CD8-positive, alpha-beta memory T cell (primary cell): ENCODE measurements at places on chromosomes 6 and 20.

DNA sequence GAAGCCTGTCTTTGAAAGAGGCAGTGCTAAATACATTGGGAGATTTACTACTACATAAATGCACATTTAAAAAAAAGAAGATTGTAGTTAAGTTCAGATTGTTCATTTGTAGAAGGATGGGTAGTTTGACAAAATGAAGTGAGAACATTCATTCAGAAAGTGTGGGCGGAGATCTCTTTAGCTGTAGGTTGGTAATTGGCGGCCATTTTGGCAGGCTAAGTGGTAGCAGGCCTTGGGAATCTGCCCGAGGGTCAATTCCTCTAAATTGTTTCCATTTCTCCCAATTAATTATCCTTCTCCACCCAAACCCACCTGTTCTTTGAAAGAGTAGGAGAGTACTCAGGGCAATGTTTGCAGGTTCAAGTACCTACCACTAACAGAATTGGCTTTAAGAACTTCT lies 17.9 kb downstream of the SOX4 start:
- DNase-seq, result no peak

- DNase-seq, result no peak
These were observed 36.0 kb upstream of the IRF4 start for GRCh38 chr6:355373-356208.

- no peak for DNase-seq
These were observed 53.5 kb upstream of the NELFCD start for GRCh38 chr20:58927490-58928061.

DNA sequence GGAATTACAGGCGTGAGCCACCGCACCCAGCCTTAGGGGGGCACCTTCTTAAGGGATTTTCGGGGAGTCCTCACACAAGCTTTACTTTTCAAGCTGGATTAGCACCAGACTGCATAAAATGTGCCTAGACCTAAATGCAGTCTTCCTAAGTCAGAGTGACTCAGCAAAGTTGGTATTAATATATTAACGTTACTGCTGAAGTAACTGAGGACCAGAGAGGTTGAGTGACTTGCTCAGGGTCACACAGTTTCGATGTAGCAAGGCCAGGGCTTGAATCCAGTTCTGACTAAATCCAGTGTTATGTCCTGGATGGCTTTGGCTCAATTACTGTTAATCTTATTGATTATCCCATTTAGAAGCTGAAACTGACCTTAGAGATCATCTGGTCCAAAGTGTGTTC lies 13.4 kb downstream of the EDEM2 start:
- no peak for DNase-seq

DNA sequence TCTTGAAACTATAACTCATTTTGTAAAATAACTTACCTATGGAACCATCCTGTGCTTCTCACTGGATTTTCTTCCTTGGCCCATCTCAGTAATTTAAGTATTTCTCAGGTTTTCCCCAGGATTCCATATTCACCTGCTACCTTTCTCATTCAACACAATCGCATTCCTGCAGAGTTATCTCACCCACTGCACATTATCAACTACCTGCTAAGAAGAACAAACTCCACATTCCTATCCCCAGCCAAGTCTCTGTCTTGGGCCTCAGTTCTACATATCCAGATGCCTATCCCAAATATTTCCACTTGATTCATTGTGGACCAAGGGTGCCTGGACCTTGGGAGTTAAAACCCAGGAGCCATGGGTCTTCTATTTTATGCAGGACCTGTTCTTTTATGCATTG lies 60.2 kb upstream of the KCNQ5 start:
- DNase-seq, result no peak

DNA sequence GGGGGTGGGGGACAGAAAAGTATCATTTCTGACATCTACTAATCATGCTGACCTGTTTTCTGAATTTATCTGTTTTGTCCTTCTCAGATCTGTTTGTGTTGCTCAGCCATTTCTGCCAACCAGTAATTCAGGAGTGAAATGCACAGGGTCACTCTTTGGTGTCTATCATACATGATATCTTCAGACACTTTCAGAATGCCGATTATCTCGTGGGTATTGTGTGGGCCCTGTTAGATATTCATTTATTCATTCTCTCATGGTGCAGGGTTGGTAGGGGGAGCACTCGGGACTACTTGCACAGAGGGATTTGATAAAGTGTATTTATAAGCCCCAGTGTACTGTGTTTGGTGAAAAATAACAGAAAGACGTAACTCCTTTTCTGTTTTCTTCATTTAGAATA lies 101.2 kb upstream of the CITED2 start:
- DNase-seq, result no peak

- DNase-seq, result no peak
These were observed 110.0 kb upstream of the KCNK16 start for GRCh38 chr6:39432330-39433025.

DNA sequence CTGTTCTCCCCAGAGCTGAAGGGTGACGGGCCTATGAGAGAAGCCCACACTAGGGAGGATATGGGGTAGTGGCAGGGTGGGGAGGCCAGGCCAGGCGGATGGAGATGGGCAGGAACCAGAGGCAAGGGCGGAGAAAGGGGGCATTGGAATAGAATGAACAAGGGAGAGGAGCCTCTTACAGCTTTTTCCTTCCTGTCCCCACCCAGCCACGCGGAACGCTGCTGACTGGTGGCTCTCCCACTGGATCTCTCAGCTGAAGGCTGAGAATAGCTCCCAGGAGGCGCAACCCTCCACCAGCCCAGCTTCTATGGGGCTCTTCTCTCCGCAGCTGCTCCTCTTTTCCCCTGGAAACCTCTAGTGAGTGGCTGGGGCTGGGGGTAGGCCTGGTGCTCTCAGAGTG lies 10.8 kb downstream of the DLK2 start:
- DNase-seq, result no peak

GRCh38 chr6:114312931-114313330 lies 29.9 kb downstream of the HS3ST5 start:
- no peak for DNase-seq

- DNase-seq, result no peak
These were observed 94.4 kb downstream of the FHL5 start for GRCh38 chr6:96657344-96657743.

- DNase-seq, result no peak
These were observed 194.4 kb downstream of the EDN1 start for GRCh38 chr6:12484519-12484918.

- DNase-seq, result no peak
These were observed 98.1 kb downstream of the SLC24A3 start for GRCh38 chr20:19310541-19310940.

- DNase-seq, result no peak
These were observed 42.0 kb upstream of the TMEM244 start for GRCh38 chr6:129903082-129903481.

- no peak for DNase-seq
These were observed 92.9 kb upstream of the BHLHE23 start for GRCh38 chr20:63099456-63100173.

GRCh38 chr6:5556011-5556410 lies 294.7 kb downstream of the FARS2 start:
- no peak for DNase-seq

DNA sequence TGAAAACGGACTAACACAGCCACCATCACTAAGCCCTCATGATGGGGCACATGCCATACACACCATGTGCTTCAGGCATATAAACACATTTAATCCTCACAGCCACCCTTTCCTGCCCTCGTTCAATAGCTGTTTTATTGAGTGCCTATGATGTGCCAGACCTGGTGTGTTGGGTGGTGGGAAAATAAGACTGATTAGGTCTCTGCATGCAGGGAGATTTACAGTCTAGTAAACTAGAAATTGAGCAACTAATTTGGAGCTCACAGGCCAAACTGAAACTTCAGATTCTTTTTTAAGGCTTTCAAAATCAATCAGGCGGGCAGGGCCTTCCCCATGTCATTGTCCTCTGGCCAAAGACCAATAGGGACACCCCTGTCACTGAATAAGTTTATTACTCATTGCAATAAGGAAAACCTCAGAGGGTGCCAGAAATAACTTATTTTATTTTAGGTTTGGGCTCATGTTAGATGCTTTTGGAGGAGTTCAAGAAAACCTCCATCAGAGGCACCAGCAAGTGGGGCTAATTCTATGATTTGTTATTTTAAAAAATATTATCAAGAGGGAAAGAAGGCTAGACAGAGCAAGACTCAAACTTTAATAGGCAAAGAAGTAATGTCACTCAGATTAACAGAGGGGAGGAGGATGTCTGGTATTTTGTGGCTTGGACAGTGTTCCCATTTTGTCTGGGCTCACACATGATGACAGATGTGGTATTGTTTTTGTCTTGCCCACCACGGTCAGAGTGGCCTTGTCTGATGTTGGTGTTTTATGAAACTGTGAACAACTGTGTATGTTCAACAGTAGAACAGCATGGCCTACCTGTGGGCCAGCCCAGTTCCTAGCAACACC lies 12.0 kb downstream of the ZFP64 start:
- no peak for DNase-seq

DNA sequence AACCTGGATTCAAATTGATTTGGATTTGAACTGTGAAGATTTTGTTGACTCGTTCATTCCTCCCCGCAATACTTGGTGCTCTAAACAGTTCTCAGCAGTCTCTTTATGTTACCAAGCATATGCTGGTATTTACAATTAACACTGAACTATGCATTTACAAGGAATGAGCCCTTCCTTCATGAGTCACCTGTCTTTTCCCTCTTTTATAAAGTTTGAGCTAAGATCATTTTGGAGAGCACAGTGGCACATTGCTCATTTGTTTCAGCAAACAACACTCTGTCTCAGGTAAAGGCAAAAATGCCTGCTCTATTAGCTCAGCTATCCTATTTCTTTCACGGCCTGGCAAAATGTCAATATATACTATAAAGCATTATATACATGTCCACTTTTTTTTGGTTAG lies 285.4 kb downstream of the PHACTR1 start:
- no peak for DNase-seq

GRCh38 chr6:167324111-167324510 lies 775 bp upstream of the TTLL2 start:
- no peak for DNase-seq

- DNase-seq, result peak; percentile 1
These were observed 825 bp upstream of the FAM135A start for GRCh38 chr6:70412252-70413113.

DNA sequence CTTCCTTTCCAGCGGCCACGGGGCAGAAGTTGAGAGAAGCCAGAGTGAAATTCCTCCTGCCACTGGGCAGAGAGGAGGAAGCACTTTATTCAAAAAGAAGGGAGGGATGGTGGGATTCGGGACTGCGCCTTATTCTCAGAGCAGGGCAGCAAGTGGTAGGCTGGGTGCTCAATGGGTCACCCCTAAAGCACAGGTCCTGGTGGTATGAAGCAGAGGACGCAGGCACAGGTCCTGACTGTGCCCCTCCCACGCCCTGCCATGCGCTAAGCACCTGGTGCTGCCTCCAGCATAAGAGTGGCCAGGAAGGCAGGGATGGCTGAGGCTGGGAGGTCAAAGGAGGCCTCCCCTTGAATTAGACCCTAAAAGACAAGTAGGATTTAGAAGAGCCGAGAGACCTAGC lies 4.9 kb upstream of the GRM4 start:
- no peak for DNase-seq

GRCh38 chr20:43895235-43895634 lies 19.4 kb upstream of the TOX2 start:
- no peak for DNase-seq

DNA sequence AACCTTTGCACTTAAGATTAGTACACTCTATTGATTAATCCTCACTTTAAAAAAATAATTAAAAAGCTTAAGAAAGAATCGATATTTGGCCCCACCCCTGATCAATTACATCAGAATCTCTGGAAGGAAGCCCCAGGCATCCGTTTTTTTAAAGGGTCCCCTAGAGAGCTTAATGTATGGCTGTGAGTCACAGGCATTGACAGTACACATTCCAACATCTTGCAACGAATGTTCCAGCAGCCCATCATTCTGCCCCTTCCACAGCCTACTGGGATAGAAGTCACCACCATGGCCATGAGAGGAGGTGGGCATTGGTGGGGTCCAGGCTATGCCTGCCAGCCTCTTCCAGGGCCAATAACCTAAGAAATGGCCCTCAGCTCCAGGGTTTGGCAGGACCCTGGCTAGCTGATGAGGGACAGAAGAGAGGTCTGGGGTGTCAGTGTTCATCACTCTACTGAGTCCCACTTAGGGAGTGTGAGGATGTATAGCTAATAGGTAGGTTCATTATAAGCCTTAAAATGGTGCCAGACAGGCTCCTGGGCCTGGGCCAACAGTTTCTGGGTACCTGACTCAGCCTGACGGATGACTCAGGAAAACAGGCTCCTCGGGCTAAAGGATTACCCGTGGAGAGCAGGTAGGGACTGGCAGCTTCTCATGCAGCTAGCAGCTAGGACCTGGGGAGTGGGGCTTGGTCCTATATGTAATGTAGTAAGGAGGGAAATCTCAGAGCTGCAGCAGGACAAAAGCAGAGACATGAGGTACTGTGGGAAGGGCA lies 40.4 kb downstream of the MDGA1 start:
- no peak for DNase-seq

DNA sequence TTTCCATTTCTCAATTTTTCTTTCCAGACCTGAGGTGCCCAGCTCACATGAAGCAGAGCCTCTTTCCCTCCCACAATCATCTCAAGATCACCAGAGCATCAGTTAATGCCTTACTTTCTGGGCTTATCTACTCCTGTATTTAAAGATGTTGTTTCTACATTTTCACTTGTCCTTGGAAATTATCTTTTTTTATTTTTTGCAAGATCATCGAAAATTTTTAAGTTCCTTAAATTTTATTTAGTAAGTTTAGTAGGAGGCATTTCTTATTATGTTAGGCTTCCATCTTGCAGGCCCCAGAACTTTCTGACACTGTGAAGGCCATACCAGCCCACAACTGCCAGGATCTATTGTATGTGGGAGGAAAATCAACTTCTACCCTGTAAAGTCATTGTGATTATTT lies 466.0 kb downstream of the PRKN start:
- DNase-seq, result no peak

DNA sequence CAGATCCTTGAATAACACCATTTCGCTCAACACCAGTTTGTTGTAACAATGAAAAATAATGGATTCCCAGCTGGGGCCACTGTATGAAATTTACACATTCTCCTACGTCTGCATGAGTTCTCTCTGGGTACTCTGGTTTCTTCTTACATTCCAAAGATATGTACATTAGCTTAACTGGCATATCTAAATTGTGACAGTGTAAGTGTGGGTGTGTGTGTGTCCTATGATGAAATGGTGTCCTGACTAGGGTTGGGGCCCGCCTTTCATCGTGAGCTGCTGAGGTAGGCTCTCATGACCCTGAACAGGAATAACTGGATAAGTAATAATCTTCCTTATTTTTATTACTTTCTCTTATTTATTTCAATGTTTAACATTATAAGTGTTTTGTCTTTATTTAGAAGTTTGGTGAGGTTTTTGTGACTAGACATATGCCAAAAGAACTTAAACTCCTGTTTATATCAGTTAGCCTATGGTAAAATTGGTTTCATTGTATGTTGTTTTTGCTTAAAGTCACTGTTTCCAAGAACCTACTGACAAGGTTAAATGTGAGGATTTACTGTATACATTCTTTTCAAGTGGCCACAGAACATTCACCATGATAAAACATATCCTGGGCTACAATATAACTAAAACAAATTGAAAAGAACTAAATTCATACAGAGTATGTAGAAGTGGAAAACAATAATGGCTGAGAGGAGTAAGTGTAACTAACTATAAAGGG lies 42.4 kb downstream of the RBL1 start:
- no peak for DNase-seq

GRCh38 chr6:168637834-168638233 lies 196.8 kb downstream of the SMOC2 start:
- DNase-seq, result no peak

- DNase-seq, result no peak
These were observed 469.7 kb downstream of the CDKAL1 start for GRCh38 chr6:21003780-21004541.
